ENCODE measurements at places on chromosomes 7 and 10.

- no peak for DNase-seq
Observed at GRCh38 chr10:14587540-14588083, 187.1 kb downstream of the FAM107B start.

- no peak for DNase-seq
Observed at GRCh38 chr7:156437021-156437614, 203.5 kb upstream of the RNF32 start.

DNA sequence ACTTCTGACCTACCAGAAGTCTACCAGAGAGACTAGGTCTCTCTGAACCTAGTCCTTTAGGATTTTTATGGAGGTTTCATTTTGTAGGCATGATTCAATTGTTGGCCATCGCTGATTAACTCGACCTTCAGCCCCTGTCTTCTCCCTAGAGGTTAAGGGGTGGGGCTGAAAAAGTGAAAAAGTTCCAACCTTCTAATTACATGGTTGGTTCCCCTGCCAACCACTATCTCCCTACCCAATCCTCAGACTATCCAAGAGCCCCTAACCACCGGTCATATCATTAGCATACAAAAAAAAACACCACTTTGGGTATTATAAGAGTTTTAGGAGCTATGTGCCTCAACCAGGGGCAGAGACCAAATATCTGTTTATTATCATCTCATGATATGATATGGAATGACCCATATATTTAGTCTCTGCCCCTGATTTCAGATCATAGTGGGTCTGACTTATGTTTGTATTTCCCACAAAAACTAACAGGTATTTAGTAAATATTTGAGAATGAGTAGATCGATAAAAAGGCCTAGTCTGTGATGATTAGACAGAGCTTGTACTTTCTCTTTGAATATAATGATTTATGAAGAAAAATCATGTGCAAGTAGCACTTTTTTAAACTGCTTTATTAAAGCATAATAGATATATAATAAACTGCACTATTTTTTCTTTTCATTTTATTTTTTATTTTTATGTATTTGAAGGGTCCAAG is 35.8 kb downstream of the DNAJC9 start:
- DNase-seq: no peak

- no peak for DNase-seq
Observed at GRCh38 chr10:75008952-75009351, 102.5 kb upstream of the SAMD8 start.

GRCh38 chr7:149624006-149624405 is 126.4 kb upstream of the ZNF746 start:
- DNase-seq: peak; percentile 13

- DNase-seq: no peak
Observed at GRCh38 chr7:133315332-133316040, 62.6 kb downstream of the EXOC4 start.

DNA sequence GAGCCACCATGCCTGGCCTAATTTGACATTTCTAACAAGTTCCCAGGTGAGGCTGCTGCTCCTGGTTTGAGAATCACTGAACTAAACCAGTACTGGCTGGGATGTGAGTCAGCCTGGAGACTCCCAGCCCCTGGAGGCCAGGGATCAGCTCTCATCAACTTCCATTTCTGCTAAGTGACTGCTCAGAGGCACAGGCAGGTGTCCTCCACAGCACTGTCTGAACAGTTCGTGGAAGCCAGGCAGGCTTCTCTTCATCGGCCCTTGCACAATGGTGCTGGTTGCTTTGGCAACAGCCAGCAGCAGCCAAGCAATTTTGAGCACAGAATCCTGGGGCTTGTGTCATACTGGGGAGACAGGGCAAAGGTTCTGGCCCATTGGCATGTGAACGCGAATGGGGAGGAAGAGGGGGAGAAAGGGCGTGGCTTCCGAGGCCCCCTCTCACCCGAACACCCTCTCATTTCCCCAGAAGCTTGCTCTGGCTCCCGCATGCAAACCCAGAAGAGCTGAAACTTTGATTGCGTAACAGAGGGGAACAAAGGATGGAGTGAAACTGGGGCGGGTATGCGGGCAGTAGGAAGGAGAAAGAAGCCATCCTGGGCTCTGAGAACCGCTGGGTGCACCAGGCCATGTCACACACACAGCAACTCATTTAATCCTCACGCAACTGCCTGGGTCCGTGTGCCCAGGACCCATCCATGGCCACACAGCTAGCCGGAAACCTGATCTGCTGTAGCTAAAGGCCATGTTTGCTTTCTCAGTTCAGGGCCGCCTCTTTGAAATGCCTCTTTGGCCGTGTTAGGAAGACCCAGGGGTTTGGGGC is 9.0 kb upstream of the POR start:
- no peak for DNase-seq

DNA sequence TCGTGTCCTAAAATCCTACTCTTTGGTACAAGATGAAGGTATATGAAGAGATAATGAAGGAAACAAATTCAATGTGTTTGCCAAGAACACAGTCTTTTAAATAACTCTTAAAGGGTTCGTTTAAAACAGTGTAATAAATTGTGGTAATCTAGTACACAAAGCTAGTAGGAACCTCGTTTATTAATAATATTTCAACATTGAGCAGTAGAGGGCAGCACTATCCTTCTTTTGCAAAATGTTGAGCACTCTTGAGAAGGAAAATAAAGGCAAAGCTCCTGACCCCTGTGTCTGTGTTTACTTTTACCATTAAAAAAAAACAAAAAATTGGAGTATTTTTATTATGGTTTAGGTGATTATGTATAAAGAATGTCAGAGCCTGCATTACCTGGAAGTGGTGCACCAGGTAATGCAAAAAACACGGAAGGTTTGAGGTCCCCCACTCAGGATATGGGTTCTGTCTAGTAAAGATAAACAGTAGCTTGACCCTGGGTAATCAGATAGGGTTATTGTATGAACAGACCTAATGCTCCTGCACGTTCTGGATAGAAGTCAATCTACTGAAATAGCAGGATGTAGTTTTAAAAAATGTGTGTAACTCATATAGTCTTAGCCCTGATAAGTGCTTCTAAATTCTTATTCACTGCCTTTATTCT is 5.7 kb upstream of the GOT1 start:
- DNase-seq: no peak

DNA sequence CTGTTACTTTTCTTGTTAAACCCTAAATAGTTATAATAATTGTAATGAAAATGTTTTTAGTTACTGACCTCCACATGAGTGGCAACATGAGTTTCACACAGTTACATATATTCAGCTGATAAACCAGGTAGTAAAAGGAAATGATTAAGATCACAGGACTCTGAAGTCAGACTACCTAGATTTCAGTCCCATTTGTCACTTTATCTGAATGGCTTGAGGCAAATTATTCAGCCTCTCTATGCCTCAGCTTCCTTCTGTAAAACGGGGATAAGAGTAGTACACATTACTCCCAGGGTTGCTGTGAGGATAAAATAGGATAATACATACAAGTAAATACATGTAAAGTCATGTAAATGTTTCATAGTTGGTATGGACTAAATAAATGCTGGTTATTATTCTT is 254.3 kb upstream of the LRRTM3 start:
- DNase-seq: no peak

DNA sequence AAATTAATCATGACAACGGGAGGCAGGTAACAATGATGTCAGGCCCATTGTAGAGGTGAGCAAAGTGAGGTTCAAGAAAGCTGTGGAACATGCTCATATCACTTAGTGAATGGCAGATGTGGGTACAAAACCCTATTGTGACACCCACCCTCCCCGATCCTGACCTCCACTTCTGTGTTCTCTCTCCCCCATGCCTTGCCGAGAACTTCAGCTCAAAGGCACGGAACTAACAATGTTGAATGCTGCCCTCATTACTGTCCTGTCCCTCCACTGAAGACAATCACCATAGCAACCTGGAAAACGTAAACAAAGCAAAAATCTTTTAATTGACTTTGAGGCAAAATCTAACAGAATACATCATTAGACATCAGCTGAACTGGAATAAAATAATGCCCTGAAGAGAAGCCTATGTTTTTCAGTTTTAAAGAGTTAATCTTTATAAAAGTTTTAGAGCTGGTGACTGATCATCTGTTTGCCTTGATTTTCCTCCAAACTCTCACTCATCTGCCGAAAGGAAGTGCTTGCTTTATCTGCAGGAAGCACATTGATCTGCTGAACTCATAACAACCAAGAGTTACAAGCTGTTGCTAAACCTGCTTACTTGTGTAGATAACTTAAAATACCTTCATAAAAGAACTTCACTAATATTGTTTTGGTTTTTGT is 133.6 kb downstream of the CUBN start:
- DNase-seq: no peak

- no peak for DNase-seq
Observed at GRCh38 chr7:139117599-139118233, 8.2 kb upstream of the ZC3HAV1 start.

Measured in stimulated activated CD4-positive, alpha-beta T cell treated with anti-CD3 and anti-CD28 coated beads, Interleukin-1b, Interleukin-23, amount 100 ng/mL, for 1 hour (primary cell).